Cortex of kidney (tissue), 1 donor: ENCODE measurements at places on chromosomes 1 and 21.

GRCh38 chr1:94688646-94689045, 131.5 kb upstream of the SLC44A3 start:
- DNase-seq = no peak

DNA sequence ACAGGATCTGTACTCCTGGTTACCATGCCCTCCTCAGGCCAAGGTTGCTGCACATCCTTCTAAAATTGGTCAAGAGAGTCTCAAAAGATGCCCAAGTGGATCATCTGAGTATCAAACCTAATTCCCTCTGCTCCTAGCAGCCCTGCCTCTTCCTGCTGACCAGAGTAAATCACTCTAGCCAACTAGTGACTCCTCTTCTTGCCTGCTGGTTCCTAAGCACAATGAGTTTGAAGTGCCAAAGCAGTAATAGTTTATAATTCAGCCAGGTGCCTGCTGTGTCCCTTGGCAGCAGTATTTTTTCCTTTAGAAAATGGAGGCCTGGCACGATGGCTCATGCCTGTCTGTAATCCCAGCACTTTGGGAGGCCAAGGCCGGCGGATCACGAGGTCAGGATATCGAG, 137.9 kb upstream of the CAMK1G start:
- no peak for DNase-seq

DNA sequence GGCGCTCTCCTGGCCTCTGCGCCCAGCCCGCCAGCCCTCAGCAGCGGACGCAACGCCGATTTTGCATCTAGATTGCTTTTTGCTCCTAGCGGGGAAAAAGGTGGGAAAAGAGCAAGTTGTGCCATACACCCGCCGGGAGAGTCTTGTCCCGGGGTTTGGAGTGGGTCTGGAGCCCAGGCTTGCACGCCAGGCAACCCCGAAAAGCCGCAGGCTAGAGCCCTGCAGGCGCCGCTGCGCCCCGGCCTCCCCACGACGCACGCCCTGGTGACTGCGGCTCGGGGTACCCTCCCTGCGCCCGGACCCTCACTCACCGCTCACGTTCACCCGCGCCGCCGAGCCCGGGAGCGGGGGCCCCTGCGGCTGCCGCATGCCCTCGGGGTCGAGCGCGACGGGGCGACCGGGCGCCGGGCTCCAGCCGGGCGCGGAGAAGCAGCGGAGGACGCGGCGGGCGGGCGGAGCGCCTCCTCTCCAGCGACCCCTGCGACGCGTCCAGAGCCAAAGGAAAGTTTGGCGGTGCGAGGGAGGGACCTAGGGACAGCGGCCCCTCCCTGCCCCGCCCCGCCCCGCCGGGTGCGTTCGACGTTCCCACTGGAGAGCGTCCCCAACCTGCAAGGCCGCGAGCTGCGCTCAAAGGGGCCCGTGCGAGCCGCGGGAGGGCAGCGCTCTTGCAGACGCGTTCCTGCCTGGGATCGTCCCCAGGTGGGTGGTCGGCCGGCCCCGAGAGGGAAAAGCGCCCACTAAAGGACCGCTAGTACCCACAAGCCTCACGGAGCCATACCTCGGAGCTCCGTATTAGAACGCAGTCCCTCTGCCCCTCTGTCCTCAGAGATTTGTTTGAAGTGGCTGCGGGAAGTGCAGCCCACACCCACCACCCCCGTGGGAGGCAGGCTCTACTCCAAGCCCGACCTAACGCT, at the start of gene LPAR3:
LPAR3 (minus strand) TSS at position 502 of the 914 bp plus-strand sequence. CDS start 27,086 bp downstream, outside the sequence.
- DNase-seq = no peak

DNA sequence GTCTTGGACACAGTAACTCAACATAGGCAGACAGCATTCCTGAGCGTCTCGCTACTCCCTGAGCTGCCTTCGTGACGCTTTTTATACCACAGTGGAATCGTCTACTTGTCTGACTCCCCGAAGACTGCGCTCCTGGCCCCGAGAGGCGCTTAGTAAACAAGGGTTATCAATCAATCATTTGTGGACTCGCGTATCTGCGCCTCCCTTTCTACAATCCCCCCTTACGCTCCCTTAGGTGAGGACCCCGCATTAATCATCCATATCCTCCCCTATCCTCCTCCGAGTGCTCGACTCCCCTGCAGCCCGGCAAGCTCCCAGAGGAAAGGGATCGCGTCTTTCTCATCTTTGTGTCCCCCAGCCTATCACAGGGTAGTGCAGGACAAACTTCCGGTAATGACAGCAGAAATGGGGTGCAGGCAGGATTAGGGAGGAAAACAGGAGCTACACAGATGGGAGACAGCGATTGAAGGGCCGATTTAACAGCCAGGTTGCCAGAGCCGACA, 522 bp downstream of the TMEM59 start:
- DNase-seq = no peak

- no peak for DNase-seq
Measured at GRCh38 chr1:193118194-193118593, 3.6 kb upstream of the CDC73 start.

GRCh38 chr1:7989762-7990428, 28.4 kb downstream of the PARK7 start:
- no peak for DNase-seq

DNA sequence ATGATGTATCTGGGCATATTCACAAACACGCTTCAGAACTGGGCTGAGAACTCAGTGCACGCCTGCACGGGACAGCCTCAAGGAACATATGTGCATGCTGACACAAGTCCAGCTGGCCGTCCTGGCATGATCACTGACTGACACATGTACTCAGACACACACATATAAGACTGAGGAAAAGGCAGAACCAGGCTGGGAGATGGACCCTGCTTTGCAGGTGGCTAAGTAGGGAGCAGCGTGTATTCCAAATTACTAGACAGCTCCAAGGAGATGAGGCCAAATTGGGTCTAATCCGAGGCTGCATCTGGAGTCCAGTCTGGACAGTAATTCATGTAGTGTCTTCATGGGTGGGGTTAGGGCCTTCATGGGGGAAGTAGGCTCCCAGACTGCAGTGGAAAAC, 41.4 kb upstream of the GJB5 start:
- DNase-seq = no peak

- no peak for DNase-seq
Measured at GRCh38 chr1:87132284-87132870, 196.3 kb upstream of the LMO4 start.

DNA sequence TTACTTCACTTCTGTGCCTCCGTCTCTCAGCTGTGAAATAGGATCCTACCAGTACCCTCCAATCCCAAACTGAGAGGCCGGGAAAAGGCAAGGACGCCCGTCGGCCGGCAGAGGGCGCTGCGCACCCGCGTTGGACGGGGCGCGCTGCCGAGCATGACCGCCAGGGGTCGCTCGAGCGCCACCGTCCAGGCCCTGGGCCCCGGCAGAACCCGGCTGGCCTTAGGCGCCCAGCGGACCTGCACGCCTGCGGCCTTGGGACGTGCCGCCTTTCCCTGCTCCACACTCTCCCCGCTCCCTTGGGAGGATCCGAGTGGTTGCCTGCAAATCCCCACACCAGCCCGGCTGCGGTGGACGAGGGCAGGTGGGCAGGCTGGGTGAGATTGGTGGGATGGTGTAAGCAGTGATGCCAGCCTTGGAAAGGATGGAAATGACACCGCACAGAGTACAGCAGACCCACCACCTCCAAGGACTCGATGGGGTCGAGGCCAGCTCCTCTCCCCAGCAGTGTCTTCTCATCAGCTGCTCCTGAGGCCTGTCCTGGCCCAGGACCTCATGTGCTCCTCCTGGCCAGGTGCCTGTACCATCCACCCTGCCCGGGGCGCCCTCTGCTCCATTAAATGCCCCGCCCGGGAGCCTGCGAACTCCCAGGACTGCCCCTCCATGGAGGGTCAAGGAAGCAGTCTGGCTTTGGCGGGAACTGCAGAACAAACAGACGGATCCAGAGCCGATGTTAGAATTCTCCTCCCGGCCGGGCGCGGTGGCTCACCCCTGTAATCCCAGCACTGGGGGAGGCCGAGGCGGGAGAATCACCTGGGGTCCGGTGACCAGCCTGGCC, 47.4 kb upstream of the LBR start:
- DNase-seq = no peak

DNA sequence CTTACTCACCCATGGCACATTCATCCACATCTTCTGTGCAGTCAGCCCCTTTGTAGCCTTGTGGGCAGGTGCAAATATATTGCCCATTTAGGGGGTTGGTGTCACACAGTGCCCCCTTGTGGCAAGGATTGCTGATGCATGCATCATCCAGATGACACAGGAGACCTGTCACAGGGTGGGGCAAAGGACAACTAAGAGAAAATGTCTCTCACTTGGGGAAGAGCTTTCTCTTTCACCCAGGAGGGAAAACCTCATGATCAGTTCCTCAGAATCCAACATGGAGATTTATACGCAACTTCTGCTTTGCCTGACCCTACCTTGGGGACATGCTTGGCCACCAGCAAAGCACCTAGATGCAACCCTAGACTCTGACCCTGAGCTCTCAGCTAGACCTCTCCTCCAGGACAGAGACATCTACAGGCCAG, 71.8 kb upstream of the ADAM30 start:
- DNase-seq = no peak

- no peak for DNase-seq
Measured at GRCh38 chr1:221720545-221720944, 21.3 kb downstream of the DUSP10 start.

GRCh38 chr1:47711848-47712492, 274.1 kb downstream of the FOXD2 start:
- DNase-seq = no peak

- DNase-seq = no peak
Measured at GRCh38 chr1:59516881-59517280, 220.0 kb downstream of the FGGY start.

GRCh38 chr1:112320058-112320457, 76.0 kb upstream of the CTTNBP2NL start:
- no peak for DNase-seq

- no peak for DNase-seq
Measured at GRCh38 chr1:60035921-60036320, 37.6 kb downstream of the C1orf87 start.

GRCh38 chr1:47178654-47179016, 11.2 kb downstream of the PDZK1IP1 start:
- DNase-seq = no peak

GRCh38 chr1:244046907-244047611, 4.0 kb upstream of the ZBTB18 start:
- no peak for DNase-seq

GRCh38 chr1:1915911-1916840, 1.1 kb downstream of the CALML6 start:
- DNase-seq = no peak

- no peak for DNase-seq
Measured at GRCh38 chr1:28417441-28417922, 47.9 kb downstream of the PHACTR4 start.

DNA sequence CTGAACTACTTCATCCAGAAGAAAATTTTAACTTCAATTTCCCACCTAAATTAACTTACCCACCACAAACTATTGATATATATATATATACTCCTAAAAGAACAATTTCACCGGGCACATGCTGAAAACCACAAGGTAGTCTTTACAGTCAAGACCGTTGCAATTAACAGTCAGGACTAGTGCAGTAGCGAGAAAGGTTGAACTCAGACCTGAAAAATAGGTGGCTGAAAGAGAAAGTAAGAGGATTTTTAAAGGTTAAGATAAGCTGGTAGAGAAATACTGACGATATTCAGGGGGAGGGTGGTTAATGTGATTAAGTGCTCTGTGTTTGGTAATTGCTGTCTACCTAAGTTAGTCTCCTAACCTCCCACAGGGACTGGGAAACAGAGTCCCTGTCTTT, 1153.5 kb upstream of the TMPRSS15 start:
- DNase-seq = no peak

DNA sequence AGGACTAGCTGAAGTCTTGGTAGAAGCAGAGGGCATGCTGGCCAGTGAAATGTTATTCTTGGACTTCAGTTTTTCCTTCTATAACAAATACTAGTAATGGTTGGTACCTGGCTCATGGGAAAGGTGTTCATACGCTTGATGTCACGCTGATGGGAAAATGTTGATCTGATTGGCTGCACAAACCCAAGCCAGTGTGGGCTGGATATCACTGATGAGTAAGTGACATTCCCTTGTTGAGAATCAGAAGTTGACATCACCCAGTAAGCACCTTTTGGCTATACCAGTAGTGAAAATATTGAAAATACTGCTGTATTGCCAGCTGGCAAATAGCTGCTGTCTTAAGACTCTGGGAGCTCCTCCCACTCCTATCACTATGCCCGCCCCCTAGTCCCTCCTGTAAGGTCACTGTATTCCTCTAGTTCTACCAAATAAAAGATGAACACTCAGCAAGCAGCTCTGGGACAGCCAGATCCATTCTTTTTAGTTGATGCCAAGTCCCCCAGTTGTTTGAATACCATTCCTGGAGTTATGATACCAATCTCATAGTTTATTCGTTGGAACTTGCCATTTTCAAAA, 168.2 kb downstream of the GRIK1 start:
- no peak for DNase-seq

GRCh38 chr1:25523542-25523941, 19.9 kb upstream of the LDLRAP1 start:
- no peak for DNase-seq

DNA sequence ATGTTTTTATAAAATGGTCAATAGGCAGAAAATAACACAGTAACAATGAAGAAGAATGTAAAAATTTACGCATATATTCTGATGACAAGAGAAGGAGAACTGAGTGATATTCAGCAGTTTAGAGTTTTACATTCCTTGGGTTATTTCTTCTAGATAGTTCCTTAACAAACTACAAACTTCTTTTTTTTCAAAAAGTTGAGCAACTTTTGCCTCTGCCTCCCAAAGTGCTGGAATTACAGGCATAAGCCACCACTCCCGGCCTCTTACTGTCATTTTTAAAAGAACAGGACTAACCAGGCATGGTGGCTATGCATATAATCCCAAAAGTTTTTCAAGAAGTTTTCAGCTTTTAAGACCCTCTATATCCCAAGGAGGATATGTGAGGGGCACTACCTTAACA, 32.9 kb downstream of the ARNT start:
- DNase-seq = no peak

GRCh38 chr1:180507795-180508724, 5.7 kb upstream of the ACBD6 start:
- DNase-seq = no peak

GRCh38 chr1:230858236-230858820, 10.0 kb downstream of the C1orf198 start:
- no peak for DNase-seq

GRCh38 chr1:209176866-209177430, 406.6 kb upstream of the CAMK1G start:
- no peak for DNase-seq

GRCh38 chr1:235430991-235431390, 63.8 kb downstream of the TBCE start:
- no peak for DNase-seq

GRCh38 chr1:237608433-237608832, 282.3 kb downstream of the ZP4 start:
- DNase-seq = no peak
